Gastrocnemius medialis (tissue), 4 donors: ENCODE measurements at places on chromosomes 12 and 14. TPM values are rescaled to one million over a fixed set of nuclear protein-coding genes. Genes with fewer than 3 reads are reported as not detected.

DNA sequence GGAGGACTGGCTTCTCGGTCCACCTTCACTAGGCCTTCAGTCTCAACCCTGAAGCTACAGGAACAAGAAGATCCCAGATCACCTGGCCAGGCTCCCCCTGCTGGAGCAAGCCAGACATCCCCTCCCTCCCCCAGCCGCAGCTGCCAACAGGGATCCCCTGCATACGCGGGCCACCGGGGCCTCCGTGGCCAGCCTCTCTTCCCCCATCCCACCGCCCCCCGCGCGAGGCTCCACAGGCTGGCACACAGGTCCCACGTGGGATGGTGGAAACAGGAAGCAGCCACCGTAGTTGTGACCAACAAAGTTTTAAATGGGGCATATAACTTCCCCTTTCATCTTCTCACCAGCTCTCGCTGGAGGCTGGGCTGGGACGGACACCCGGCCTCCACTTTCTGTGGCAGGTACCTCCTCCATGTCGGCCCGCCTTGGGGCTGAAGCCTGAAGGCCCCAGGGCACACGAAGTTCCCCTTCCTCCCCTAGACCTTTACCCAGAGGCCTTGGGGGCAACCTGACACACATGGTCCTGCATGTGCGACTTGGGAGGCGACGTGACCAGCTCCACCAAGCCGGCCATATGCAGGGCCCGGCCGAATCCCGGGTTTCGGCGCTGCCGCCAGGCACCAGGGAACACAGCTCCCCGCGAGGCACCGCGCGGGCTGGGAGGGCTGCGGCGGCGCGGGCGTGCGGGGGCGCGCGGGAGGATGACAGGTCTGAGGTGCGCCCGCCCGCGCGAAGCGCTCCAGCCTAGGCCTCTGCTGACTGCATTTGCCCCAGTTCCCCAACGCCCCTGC is 44.4 kb upstream of the PNMA1 start:
- peak; percentile 68 for DNase-seq

Gene TAS2R31
- not detected for total RNA-seq

- no peak for DNase-seq
These were observed 217.9 kb downstream of the PIK3C2G start for GRCh38 chr12:18479256-18479655.

Gene DENR
- 22.2 TPM for total RNA-seq

Gene MUCL1
- total RNA-seq: not detected

- DNase-seq: no peak
These were observed 244.2 kb upstream of the OR4E1 start for GRCh38 chr14:21917699-21918436.

DNA sequence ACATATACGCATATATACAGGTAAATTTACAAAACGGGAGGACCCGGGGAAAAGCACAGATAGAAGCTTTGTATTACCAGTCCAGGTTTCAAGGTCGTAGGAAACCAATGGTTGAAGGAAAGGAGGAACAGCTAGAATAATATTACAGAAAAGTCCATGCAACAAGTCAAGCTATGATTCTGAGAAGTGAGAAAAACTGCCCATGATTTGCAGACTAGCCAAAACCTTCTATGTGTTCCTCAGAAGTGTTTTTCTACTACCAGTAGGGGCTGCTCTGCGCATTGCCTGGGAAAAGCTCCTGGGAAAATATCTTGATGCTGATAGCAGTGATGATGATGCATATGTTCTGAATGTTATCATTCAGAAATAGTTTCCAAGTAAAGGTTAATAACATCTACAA is 2.2 kb downstream of the PDZRN4 start:
- DNase-seq: no peak

DNA sequence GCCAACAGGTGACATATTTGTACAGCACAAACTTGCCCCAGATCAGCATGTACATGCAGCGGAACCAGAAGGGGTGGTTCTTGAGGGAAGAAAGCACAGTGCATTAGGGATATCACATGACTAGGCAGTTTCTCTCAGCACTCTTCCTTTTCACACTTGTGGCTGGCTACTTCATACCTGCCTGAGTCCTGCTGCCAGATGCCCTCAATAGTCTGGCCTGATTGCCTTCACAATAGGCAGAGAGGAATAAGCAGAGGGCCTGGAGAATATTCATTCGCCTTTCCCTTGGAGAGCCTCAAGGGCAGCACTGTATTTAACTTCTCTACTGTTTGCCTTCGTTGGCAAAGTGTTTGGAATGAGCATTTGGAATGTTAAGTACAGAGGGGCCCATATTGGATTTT is 7.9 kb downstream of the EMG1 start:
- DNase-seq: no peak

Gene MAP1LC3B2
- total RNA-seq: 1.1 TPM

DNA sequence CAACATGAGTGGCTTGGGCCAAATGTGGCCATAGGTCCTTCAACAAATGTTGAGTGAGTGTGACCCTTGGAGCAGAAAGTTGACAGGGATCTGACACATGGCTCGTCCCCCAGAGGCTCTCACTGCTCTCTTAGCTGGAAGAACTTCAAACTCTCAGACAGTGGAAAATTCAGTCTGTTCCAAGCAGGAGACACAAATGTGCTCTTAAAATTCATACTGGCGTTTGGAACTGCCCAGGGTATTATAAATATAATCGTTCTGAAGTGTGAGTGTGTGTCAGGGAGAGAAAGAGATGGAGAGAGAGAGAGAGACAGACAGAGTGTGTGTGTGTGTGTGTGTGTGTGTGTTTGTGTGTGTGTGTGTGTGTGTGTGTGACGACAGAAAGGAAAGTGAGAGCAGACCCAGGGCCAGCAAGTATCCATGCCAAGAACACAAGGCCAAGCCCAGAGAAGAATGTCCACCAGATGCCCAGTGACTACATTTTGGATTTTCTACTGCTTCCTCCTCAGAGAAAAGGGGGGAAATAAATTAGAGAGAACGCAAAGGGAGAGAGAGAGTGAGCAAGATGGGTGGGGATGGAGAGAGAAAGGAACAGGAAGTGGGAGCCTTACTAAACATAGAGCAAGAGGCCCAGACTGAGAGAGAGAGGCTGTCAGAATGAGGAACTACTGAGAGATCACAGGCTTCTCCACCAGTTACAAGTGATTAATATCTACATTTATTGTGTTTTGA is 193.6 kb upstream of the NUDT4 start:
- peak; percentile 38 for DNase-seq

Gene ESRRB
- total RNA-seq: 1.1 TPM

- DNase-seq: no peak
These were observed 154.6 kb upstream of the GRIN2B start for GRCh38 chr12:14135996-14136395.

DNA sequence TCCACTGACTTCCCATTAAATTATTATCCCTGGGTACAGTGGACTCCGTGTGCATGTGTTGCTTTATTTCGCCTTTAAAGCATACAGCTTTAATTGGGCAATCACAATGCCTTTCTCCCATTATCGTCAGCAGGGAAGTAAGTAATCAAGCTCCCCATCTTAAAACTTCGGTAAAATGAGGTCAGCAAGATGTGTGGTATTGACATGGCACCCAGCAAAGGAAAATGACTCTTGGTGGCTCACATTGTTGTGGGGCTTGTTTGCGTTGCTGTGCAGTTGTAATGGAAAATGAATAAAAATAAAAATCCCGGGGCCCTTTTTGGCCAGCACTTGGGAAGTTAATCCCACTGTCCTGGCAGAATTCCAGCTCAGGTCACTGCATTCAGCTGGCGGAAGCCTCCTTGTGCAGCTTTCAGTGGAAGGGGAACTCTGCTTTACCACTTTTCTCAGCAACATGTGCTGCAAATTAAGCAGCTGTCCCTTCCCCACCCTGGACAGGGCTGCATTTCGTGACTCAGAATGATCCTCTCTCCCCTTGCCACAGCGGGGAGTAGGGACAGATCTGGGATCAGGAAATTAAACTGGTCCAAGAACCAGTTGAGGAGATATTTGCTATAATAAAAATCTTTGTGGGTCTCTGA is 13.9 kb upstream of the ATP2A2 start:
- DNase-seq: peak; percentile 36

Gene BICDL1
- total RNA-seq: 0.93 TPM

Gene SCNN1A
- total RNA-seq: 0.38 TPM

DNA sequence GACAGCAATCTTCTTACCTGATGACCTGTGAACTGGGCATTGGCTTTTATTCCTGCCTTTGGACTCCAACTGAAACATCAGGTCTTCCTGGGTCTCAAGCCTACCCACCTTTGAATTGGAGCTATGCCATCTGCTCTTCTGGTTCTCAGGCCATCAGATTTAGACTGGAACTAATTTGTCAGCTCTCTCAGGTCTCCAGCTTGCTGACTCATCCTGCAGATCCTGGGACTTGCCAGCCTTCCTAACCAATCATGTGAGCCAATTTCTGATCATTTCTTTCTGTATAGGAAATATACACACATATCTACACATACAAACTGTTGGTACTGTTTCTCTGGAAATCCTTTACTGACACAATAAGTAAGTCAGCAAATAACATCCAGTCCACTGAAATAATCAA is 65.3 kb upstream of the TSPAN8 start:
- DNase-seq: no peak

Gene AVPR1A
- total RNA-seq: 1.8 TPM

DNA sequence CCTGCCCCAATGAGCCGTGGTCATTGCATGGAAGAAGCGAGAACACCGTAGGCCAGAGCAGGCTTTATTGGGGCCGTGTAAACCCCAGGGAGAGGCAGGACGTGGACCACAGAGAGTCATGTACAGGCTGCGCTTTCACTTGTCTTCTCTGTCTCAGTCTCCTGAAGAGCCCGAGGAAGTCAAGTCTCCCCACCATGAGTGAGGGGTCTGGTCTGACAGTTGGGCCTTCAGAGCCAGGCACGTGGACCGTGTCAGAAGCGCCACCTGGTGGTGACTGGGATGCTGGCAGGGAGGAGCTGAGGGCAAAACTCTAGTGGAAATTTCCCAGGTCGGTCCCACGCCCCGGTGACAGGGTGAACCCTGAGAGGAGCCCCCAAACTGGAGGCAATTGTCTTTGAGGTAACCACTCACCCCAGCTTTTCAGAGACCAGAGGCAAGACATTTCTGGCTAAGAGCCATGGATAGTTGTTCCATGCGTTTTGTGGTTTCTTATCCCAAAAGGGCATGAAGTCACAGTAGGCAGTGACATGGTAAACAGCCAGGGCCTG is 17.4 kb downstream of the RPS6KL1 start:
- peak; percentile 39 for DNase-seq

GRCh38 chr12:120762086-120762485 is 36.5 kb downstream of the ACADS start:
- DNase-seq: no peak

Gene SLC15A5
- not detected for total RNA-seq

GRCh38 chr14:34699873-34700621 is 14.3 kb downstream of the CFL2 start:
- no peak for DNase-seq

- no peak for DNase-seq
These were observed 194.1 kb downstream of the MON2 start for GRCh38 chr12:62660756-62661155.

DNA sequence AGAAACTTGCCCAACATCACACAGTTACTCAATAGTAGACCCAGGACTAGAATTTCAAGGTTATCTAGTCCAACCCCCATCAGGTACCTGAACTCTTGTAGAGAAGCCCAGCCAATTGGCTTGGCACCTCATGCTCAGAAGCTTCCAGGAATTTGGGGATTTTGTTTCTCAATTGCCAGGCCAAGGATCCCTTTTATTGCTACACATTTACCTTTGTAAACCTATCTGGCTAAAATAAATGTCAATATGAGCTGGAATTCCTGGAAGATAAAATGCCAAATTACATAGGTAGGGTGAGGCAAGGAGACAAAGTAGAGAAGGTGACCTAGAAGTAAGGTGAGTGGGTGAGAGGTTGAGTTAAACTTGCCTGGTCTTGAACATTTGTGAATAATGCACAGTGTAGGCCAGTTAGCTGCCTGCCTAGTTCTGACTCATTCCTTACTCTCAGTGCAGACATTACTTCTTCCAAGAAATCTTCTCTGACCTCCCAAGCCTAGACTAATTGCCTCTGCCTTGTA is 36.3 kb downstream of the SDR9C7 start:
- no peak for DNase-seq

- DNase-seq: no peak
These were observed 143.6 kb downstream of the PAWR start for GRCh38 chr12:79547044-79547734.

DNA sequence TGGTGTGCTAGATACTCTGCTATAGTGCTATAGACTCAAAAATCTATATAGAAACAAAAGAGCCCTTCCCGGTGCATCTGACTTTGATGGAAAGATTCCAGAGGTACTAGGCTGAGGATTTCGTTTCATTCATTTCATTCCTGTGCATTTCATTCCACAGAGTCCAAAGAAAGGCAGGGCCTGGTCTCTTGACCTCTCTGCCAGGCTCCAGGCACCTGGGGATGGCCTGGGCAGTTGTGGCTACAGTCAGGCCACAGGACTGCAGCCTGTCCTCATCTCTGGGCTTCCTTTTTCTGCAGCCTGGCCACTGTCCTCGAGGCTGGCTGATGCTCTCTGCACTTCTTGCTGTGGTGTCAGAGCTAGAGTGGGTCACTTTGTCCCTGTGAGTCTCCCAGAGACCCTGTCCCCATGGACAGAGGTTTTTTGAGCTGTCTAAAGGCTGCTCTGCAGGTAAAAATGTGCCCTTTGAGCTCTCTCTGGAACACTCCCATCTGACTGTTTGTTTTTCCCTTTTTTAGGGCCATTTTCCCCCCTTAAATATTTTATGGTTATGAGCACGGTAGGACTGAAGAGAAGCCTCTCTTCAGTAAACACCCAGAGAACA is 3.2 kb upstream of the VDR start:
- DNase-seq: no peak

GRCh38 chr12:82904219-82904790 is 217.6 kb downstream of the TMTC2 start:
- DNase-seq: no peak

DNA sequence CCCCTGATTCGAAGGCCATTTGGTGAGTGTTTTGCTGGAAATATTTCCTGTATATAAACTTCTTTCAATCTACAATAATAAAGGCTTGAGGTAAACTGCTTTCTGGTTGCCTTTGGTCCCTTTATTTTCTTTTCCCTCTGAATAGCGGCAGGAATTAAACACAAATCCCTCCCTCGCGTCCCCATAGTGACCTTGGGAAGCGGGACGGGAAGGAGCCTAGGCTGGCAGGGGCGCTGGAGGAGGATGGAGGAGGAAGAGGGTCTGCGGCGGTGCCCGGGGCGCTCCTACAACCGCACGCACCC is 2.0 kb downstream of the DIO3 start:
- DNase-seq: no peak

GRCh38 chr14:88010331-88010730 is 5.4 kb downstream of the GPR65 start:
- no peak for DNase-seq

DNA sequence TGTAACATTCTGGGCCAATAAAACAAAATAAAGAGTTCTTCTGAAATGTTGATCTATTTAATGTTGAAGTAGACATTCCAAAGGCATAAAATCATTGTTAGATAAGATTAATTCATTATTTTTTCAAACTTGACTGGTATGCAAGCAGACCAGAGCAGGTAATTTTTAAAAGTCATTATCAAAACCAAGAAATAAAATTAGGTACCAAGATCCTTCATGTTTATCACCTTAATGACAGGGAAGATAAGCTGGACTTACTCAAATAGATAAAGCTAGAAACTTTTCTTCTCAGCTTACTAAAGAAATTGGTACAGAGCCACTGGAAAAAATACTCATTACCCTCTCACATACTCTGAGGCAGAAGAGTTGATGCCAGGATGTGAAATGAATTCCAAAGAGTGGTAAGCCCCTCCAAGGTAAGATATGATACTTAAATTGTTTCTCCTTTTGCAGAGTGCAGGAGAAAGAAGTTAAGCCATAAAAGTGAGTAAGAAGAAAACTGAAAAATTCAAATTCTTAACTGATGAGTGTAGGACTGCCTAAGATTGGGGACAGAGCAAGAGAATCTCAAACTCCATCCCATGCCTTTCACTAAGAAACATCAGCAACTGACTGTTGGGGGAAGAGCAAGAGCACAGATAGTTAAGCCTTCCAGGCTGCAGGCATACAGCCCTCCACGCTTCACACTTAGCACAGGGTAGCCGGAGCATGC is 111.9 kb downstream of the SLC41A2 start:
- DNase-seq: no peak
